Activated CD4-positive, alpha-beta memory T cell treated with anti-CD3 and anti-CD28 coated beads, Interleukin-2, amount 10 ng/mL, durations not matched to agents 7 days and 5 days (primary cell): ENCODE measurements at places on chromosomes 13 and 19.

DNA sequence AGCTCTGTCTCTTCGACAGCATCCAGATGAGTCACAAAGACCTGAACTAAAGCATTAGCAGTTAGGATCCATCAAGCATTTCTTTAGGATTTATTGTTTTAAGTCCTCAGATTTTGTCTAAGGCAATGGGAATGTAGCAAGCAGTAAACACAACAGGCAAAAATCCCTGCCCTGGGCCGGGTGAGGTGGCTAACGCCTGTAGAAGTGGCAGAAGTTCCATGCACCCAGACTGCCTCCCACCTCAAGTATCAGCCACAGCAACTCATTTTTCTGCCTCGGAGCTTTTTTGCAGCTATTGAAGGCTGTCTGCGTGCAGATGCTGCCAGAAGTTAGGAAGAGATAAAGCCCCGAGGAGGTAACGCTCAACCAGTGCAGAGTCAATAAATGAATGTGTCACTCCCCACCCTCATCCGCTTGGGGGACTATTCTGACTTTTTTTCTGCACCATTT, 47.1 kb upstream of the MRI1 start:
- DNase-seq: no peak

- DNase-seq: no peak
These were observed 14.9 kb upstream of the IL4I1 start for GRCh38 chr19:49911381-49912145.

GRCh38 chr19:19751846-19752245, 18.9 kb upstream of the ZNF14 start:
- DNase-seq: no peak

GRCh38 chr19:18292810-18293641, 11.6 kb upstream of the JUND start:
- DNase-seq: peak; percentile 76

GRCh38 chr13:67017276-67017675, 212.9 kb downstream of the PCDH9 start:
- no peak for DNase-seq

DNA sequence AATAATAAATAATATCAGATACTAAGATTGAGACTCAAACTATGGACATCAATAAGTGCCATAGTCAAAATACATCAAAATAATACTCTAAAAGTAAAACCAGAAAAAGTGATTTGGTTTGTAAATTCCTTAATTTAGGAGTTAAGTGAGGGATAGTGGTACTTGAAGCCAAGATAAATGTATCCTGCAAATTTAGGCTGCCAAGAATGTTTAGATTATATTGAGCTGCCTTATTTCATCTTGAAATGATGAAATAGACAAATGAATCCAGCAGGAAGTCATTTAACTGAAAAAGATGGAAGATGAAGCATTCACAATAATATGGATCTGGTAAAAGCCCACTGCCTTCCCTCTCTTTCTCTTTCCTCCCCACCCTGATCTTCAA, 112.3 kb downstream of the LRCH1 start:
- DNase-seq: no peak

GRCh38 chr19:12580180-12580694, 29.0 kb upstream of the ZNF564 start:
- no peak for DNase-seq

DNA sequence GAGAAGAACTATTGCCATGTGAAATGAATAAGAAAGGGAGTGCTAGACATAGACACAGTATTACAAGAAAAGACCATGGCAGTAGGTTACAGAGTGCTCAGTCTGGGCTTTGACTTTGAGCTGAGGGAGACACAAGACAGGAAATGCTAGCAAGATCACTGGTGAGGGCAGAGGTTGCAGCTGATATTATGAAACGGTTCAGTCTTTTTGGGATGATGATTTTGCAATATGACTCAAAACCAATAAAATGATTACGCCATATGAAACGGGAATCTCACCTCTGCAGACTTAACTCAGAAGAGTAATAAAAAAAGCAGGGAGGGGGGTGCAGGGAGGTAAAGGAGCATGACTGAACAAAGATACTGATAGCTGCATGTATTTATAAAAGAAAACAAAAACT, 123.1 kb downstream of the RBM26 start:
- DNase-seq: no peak

- no peak for DNase-seq
These were observed 8.0 kb downstream of the LSM14A start for GRCh38 chr19:34180273-34180672.

DNA sequence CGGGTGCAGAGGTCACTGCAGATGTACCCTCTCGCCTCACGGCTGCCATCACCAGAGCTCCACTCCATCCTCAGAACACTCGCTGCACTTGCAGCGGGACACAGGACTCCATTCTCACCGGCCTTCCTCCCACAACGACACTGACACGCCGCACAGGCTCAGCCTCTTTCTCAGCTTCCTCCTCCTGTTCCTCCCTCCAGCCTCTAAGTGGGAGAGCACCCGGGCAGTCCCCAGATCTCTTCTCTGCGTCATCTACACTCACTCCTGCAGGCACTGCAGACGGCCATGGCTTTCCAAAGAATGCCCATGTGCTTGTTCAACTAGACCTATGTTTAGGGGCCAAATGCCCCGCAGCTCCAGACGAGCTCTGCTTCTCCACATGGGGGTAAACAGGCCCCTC, 14.3 kb upstream of the FKRP start:
- DNase-seq: no peak

GRCh38 chr19:32164384-32164992, 180.9 kb upstream of the ZNF507 start:
- DNase-seq: no peak

DNA sequence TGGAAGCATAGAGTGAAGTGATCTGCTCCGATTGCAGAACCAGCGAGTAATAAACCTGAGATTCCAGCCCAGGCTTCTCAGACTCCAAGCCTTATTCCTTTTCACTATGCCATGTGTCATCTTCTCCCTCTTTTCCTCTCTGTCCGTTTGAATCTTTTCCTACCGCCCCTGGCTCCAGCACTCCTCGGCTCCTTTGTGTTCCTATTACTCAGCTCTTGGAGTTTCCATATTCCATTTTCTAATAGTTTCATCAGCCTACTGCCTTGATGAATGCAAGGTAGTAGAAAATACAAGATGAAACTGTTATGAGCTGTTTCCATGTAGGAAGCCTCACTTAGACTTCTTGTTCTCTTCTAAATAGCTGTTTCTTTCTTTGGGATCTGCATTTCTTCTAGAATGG, 138.6 kb downstream of the MYO16 start:
- DNase-seq: no peak

DNA sequence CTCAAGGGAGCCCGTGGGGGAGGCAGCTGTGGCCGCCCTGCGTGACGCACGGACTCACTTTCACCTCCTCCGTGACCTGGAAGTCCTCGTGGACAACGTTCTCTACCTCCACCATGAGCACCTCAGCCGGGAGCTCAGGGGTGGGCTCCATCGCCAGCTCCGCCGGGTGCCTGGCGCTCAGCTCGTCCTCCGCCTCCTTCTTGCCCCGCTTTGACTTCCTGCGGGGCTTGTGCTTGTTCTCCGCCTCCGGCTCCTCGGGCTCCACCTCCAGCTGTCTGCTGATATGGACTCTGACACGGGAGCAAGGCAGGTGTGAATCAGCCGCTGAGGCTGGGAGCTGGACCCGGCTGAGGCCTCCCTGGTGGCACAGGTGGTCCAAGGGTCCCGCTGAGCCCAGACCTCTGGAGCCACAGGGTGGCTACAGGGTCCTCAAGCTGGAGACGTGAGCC, 8.2 kb downstream of the LONP1 start:
- no peak for DNase-seq

GRCh38 chr13:46150134-46150693, 31.8 kb downstream of the LCP1 start:
- DNase-seq: no peak

GRCh38 chr19:1045247-1045603, 5.3 kb downstream of the ABCA7 start:
- DNase-seq: peak; percentile 77

- peak; percentile 38 for DNase-seq
These were observed 29.9 kb downstream of the EFNA2 start for GRCh38 chr19:1315470-1316166.

DNA sequence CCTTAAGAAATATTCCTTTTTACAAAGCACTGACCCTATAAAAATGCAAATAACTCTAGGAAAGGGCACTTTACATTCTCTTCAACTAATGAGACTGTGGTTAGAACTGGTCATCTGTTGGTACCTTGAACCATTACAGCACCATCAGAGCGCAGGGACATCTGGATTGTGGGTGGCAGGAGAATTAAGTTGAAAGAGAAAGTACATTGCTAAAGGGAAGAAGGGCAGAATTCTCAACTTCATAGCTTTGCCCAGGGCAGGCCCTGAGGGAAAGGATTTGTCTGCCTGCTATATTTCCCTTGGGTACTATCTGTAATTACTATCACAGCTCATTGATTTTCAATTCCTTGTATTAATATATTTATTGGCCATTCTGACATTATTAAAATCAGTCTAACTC, 196.8 kb downstream of the KLF12 start:
- DNase-seq: no peak

DNA sequence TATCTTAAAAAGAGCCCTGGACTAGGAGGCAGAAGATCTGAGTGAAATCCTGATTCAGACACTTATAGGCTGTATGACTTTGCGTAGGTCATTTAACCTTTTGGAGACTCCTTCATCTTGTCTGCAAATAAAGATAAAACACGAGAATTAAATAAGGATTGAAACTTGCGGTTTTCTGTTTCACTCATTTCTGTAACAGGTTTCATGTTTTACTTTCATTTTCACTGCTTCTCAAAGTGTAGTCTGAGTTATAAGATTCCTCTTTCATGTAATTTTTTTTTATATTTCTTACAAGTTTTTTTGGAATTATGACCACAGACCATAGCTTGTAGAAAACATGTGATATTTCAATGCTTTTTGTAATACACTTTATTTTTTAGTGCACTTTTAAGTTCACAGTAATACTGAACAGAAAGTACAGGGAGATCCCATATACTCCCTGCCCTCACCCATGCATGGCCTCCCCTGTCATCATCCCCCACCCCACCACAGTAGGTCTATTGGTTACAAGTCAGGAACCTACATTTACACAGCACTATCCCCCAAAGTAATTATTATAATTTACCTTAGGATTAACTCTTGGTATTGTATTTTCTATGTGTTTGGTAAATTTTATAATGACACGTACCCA, 174.6 kb downstream of the ITGBL1 start:
- peak; percentile 22 for DNase-seq

GRCh38 chr13:38045278-38046048, 175.9 kb upstream of the TRPC4 start:
- DNase-seq: no peak

- no peak for DNase-seq
These were observed 23.4 kb upstream of the TCF3 start for GRCh38 chr19:1675633-1676350.

GRCh38 chr13:91228940-91229339, 118.5 kb upstream of the MIR17HG start:
- DNase-seq: no peak

GRCh38 chr19:50705422-50706019, 14.1 kb downstream of the SHANK1 start:
- peak; percentile 33 for DNase-seq

- DNase-seq: no peak
These were observed 216.1 kb downstream of the SLITRK1 start for GRCh38 chr13:83666141-83666540.
